Posterior cingulate gyrus (tissue), 11 donors: ENCODE measurements at places on chromosomes 5 and 9.

DNA sequence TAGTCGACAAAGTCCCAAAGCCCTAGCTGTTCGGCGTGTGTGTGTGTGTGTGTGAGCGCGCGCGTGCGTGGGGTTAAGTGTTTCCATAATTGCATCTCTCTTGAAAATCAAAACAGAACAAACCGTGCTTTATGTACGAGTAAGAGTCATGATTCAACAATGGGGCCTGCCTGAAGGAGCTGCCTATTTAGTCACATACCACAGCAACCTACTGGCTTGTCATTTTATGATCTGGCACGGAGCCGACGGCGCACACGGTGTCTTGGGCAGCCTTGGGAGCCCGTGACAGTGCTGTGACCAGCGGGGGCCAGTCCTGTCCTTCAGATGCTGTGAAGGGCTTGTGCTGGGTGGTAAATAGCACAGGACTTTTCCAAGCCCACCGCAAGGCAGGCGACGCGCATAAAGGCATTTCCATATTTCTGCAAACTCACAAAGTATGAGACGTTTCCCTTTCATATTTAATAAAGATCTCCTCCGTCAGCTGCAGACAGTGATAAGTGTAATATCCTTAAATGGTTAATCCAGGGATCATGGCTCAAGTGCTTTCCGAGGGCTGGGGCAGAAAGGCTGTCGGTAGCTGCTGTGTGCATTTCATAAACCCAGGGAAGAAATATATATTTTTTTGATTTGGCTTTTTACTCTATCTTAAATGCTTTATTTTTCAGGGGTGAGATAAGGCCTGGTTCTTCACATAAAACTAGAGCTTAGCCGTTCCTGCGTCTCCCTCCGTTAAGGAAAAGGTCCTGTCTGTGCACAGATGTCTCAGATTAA is 270.2 kb upstream of the IRX1 start:
- peak; percentile 31 for DNase-seq

DNA sequence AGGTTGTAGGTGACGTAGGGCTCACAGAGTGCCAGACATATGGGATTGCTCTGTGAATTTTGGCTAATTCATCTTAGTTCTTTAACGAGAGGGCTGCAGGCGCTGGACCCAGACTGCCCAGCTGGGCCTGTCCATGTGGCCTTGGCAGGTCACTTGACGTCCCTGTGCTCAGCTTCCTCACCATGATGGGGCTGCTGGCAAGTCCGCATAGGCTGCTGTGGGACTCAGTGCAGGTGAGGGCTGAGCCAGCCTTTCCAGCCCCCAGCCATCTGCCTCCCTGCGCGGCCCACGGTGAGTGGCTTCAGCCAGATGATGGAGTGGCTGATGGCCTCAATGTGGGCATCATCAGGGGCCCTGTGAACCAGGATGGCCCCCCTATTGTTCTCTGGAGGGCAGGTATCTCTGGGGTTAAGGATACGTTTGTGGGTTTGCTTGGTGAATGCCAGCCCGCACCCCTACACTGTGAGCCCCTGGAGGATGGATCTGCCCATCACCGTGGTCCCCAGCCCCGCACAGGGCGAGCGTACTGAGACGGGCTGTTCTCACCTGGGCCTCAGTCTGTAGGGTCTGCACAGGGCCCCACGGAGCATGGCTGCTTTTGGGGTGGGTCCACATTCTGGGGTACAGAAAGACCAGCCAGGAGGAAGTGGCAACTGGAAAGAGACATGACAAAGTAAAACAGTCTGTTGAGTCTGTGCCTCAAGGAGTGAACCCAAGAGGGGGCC is 3.7 kb downstream of the CARD19 start:
- no peak for DNase-seq

DNA sequence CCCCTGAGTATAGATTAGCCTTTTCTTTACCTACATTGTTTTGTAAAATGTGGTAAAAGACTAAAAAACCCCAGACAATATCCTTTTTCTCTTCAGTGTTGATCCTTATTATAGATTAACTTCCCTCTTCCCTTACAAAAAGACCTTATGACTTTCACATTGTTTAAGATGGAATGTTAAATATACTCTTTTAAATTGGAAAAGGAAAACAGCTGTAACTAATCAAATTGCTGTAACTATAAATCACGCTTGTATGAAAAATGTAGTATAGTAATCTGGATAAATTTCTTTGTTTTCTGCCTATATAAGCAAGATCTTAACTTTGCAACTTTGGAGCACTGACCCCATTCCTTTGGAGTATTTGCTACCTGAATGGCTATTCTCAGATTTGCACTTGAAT is 383.1 kb downstream of the FAM170A start:
- no peak for DNase-seq

GRCh38 chr5:147046281-147046680 is 167.7 kb upstream of the PPP2R2B start:
- DNase-seq, result no peak

DNA sequence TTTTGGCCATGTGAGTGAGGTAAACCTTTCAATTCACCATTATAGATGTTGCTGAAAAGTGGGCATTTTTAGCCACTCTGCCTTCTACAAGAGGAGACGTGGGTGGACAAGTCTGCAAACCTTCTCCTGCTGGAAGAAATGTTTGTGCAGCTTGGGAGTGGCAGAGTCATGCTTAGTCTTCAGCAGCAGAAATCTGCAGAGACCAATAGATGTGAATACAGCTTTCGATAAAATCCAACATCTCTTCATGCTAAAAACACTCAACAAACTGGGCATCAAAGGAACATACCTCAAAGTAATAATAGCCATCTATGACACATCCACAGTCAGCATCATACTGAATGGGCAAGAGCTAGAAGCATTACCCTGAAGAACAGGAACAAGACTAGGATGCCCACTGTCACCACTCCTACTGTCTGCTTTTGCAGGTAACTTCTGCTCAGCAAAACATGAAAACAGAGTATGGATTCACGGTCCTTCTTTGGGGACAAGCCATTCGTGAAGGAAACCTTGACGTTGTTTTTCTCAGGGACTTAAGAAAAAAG is 91.3 kb downstream of the RALGPS1 start:
- DNase-seq, result no peak

GRCh38 chr9:14317667-14318320 is 3.9 kb upstream of the NFIB start:
- no peak for DNase-seq

GRCh38 chr5:26482076-26482809 is 556.1 kb downstream of the CDH9 start:
- no peak for DNase-seq

GRCh38 chr5:112975721-112976431 is 722 bp upstream of the DCP2 start:
- no peak for DNase-seq

GRCh38 chr9:69476797-69477196 is 151.8 kb downstream of the ENTREP1 start:
- no peak for DNase-seq

DNA sequence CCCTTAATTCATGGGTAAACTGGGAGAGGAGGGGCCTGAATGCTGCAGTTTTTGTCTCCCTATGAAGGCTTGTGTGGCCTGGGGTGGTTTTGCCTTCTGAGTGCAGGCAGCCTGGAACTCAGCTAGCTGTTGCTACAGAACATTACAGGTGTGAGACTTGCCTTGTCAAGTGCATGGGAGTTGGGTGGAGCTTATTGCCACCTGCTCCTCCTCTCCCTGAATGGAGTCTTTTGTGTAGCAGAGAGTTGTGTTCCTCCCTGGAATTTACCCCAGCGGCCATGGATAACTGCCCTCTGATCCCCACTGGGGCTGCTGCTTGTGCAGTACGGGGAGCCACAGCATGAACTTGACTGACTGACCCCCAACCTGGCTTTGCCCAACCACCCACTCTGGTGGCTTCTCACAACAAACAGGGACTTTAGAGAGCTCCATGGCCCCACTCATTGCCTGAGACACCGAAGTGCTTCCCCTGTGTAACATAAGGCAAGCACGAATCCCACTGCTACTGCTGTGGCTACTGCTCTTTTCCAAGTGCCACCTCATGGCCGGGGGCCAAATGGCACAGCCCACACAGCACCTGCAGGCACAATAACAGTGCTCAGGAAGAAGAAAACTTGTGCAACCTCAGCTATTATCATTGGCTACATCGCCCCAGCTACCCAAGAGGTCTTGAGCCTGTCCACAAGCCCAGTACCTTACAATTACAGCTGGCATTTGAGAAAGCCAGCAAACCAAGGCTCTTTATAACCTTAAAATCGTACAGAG is 942.9 kb downstream of the CDH18 start:
- no peak for DNase-seq

DNA sequence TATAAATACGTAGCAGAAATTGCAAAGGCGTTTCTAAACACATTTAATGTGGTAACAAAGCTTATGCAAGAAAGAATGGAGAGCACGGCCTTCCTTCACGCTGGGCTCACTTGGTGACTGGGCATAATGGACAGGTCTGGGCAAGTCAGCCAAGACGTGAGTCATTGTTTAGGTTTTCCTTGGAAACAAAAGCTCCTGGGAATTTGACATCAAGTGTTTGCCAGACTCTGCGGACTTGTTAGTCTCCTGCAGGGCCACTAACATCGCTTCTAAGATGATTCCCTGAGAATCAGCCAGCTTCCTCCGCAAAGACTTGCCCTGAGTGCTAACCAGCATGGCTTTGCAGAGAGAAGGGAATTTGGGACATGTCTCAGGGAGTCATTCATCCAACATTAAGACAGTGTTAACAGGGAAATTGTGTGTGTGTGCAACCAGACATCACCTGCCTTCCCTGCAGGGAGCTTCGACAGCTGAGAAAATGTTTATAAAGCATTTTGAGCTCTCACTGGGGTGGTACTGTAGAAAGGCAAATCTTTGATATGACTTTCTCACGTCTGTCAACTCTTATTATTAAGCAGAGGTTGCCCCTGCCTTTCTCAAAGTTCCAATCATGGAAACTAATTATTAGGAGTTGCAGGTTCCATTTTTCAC is 182.5 kb downstream of the NTRK2 start:
- no peak for DNase-seq

DNA sequence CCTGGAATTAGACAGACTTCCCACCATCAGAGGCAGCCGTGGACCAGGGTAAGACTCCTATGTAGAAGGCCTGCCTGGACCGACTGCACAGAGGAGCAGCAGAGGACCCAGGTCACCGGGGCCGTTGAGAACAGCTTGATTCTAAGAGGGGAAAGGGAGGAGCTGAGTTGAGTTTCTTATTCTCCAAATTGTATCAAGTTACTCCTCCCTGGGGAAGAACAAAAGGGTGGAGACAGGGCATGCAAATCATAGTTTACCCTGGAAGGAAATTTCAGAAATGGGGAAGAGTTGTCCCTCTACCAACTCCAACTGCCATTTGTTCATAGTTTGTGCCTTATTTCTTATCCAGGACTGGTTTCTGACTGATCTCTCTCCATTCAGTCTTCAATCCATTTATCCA is 20.9 kb upstream of the SLC31A2 start:
- DNase-seq, result no peak

GRCh38 chr9:32875242-32875641 is 91.9 kb downstream of the TMEM215 start:
- DNase-seq, result no peak

DNA sequence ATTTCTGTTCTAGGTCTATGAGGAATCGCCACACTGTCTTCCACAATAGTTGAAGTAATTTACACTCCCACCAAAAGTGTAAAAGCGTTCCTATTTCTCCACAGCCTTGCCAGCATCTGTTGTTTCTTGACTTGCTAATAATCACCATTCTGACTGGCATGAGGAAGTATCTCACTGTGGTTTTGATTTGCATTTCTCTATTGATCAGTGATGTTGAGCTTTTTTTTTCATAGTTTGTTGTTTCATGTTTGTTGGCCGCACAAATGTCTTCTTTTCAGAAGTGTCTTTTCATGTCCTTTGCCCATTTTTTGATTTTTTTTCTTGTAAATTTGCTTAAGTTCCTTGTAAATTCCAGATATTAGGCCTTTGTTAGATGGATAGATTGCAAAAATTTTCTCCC is 867.1 kb downstream of the DTWD2 start:
- DNase-seq, result no peak

DNA sequence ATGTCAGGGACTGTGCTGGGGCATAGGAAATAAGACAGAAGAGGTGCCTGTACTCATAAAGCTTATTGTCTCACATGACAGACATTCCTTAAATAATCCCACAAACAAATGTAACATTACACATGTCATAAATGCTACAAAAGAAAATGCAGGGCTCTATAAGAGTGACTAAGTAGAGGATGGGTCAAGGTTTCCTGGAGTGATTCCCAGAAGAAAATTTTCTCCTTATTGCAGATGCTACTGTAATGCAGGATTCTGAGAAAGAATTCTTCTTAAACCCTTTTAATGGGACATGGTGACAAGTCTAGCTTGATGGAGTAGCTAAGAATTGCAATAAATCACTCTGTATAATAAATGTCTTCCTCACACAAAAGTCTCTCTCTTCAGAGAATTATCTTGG is 55.7 kb downstream of the SH3TC2 start:
- DNase-seq, result no peak

DNA sequence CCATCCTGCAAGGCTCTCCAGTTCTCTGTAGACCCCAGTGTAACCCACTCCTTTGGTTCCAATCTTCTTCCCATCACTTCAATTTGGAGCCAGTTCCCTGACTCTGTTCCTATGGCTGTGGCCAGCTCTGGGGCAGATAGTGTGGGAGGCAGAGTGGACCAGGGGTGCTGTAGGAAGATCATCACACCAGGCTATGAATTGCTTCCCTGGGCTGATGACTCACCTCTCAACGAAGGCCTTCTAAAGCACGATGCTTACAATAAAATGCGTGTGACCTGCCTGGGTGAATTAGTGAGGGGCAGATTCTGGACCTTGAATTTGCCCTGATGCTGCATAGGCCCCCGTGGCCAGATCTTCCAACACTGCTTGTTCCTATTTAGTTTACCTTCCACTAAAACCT is 289.7 kb downstream of the FBXL7 start:
- DNase-seq, result no peak

- DNase-seq, result no peak
Measured at GRCh38 chr5:32280656-32281081, 32.1 kb downstream of the MTMR12 start.

DNA sequence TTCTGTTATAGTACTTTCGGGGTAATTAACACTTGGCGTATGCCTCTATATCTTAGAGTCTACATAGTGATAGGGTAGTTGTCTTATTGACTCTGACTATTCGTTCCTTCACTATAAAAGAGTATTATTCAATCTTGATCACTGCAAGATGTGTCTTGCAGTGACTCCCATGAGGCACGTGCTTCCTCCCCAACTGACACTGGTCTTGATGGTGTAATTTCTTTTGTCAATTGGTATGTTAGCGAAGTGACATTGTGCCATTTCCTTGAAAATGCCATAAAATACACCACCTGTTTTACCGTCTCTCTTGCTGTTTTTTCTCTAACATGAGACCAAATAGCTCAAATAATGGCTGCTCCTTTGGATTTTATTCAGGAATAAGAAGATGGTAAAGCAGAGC is 1314.1 kb upstream of the CDH6 start:
- DNase-seq, result no peak

DNA sequence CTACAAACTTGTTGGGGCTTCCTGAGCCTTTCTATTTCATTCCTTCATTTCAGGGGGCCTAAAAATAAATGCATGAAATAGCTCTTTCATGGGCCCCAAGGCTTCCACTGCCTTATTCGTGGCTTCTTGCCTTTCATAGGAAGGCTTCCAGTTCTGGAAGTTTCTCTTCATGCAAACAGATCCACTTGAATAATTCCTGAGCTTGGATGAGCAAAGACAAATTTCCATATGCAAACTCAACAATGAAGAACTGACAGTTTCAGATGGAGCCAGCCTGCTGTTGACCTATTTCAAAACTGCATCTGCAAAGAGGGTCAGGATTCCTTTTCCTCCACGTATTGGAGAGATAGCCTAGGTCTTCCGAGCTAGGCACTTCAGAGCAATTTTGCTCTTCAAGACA is 142.1 kb downstream of the MLLT3 start:
- DNase-seq, result no peak
